HS-27A (cell line): ENCODE measurements at places on chromosomes 12 and 14.

DNA sequence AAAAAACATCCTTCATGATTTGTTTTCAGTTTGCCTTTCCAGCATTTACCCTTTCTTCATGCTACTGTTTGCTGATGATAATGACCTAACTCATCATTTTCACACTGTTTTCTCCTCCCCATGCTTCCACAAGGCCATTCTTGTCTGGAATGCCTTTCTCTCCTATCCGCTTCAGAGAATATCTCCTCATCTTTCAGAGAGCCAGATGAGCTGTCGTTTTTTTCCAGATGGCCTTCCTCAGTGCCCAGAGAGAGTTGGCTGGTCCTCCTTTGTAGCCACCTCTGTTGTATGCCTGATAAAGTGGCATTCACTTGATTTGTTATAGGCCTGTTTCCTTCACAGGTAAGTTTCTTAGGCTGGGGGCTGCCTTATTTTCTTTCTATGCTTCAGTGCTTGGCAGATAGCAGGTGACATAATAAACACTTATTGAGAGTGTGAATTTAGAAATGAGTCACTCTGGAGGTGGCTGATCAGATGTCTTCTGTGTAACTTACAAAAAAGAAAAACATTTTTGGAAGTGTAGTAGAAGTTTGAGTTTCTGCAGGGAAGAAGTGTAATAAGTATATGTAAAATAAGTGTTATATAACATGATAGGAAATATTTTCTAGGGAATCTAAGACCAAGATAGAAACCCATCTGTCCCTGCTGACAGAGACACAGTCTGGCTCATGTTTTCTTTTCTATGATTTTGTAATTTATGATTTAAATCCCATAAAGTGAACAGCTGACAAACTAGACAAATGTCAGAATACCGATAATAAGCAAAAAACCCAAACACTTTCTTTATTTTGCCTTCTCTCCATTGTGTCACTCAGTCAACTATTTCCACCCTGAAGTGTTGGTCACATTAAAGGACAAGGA is 174.5 kb downstream of the DACT1 start:
- no peak for DNase-seq

DNA sequence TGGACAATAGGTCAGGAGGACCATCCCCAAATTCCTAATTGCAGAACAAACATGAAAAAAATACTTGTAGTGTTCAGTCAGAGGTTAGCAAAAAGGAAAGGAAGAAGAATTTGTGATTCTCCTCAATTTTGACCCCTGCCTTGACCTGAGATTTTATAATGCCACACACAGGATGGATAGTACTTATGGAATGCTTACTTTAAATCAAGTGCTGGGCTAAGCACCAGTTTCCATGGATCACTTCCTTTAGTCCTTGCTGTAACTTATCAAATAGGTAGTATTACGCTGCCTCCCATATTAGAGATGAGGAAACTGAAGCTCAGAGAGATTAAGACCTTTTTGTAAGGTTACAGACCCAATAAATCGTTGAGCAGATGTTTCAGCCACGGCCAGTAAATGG is 81.2 kb upstream of the OVCH1 start:
- no peak for DNase-seq

GRCh38 chr12:104583301-104583700 is 126.6 kb downstream of the CHST11 start:
- DNase-seq: no peak

DNA sequence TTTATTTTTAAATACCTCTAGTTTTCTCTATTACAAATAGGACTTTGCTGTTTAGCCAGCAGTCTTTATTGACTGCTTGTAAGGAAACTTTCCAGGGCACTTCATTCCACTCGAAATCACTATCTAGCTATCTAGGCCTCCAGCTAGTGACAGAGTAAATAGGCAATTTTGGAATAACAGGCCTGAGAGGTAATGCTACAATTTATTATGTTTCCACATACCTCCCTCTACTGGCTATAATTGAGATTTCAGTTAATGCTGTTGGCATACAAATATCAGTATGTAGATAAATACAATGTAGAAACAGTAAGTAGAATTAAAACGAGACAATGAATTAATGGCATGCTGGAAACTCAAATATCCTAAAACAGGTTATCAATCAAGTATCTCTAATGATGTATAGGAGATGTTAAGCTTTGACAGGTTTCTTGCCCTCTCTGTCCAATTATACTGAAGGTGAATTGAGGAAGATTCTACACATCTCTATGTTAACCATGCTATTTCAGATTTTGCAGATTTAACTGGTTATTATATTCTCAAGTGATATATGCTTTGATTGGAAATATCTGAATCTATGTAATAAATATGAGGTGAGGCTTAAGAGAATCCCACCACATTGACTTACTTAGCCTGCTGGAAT is 7.2 kb downstream of the DTD2 start:
- no peak for DNase-seq

DNA sequence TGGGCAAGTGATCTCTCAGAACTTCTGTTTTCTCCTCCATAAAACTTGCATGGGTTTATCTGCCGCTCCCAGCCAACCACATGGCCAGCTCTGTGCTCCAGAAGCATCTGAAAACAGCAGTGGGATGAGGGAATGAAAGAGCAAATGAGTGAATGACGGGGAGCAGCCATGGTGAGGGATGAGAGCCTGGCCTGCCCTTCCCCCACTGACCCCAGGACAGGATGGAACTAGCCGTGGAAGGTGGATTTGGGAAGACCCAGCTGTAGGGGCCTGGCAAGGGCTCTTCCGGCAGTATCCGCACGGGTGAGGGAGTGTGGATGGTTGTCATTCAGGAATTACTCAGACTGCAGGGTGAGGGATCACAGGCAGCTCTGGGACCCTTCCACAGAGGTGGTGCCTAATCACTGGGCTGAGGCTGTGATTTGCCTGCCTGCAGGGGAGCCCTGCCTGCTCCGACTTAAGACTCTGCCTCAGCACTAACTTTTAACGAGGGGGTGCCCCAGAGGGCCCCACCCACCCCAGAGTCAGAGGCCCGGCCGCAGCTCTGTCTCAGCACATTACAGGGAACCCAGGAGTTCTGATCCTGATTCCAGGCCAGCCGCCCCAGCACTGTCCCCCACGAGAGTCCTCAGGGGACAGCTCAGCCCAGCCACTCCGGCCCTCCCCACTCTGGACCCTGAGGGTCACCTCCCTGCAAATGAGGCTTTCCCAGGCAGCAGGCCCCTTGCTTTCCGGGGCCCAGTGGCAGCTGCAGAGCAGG is 136.8 kb upstream of the C14orf180 start:
- DNase-seq: no peak

DNA sequence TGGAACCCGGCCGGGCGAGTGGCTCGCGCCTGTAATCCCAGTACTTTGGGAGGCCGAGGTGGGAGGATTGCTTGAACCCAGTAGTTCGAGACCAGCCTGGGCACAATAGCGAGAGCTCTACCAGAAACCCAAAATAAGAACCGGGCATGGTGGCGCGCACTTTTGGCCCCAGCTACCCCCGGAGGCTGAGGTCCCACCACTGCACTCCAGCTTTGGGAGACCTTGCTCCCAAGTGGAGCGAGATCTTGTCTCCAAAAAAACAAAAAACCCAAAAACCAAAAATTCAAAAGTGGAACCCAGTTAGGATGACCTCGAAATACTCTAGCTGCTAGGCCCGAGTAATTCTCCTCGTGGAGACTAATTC is 769 bp upstream of the VTI1B start:
- DNase-seq: no peak

DNA sequence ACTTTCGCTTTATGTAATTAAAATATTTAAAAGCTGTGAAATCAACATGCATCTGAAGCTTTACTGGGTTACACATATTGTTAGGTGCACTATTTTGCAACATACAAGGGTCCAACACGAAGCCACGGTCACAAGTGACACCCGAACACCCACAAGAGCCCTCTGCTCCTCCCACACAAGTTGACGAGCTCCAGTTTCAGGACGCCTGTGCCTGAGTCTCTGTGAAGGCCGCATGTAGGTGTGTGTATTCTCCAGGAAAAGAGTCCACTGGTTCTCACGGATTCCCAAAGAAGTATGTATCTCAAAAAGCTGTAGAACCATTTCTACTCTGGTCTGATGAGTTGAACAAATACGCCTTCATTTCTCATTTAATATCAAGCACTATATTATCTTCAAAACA is 12.0 kb downstream of the SLC15A4 start:
- no peak for DNase-seq

GRCh38 chr12:89873745-89874144 is 165.1 kb upstream of the ATP2B1 start:
- DNase-seq: no peak

DNA sequence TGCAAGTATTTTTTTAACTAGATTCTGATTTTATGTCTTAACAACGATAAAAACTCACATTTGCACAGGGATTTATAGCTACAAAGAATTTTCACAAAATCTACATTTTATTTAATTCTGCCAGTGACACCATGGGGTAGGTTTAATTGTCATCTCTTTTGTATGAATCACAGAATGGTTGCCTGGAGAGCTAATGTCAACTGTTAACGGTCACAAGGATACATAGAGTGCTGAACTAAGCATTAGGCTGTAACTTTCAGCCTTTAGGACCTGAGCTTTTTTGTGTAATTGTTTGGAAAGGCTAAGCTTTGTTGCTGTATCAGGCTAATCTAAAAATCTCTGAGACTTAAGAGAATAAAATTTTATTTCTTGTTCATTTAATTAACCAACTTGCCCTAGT is 465.3 kb upstream of the TBX3 start:
- DNase-seq: no peak

DNA sequence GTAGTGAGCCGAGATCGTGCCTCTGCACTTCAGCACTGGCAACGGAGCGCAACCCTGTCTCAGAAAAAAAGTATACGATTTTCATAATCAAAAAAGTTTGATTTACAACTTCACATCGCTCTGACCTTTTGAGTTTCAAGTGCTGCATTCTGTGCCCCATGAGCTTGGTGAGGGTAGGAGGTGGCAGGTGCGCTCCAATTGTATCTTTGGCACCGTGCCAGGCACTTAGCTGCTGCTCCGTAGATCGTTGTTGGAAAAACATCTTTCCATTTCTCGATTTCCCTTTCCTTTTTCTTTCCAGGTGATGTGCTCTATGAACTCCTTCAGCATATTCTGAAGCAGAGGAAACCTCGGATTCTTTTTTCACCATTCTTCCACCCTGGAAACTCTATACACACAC is 203.7 kb downstream of the ETV6 start:
- DNase-seq: no peak

GRCh38 chr12:93957870-93958269 is 190.5 kb upstream of the PLXNC1 start:
- no peak for DNase-seq

DNA sequence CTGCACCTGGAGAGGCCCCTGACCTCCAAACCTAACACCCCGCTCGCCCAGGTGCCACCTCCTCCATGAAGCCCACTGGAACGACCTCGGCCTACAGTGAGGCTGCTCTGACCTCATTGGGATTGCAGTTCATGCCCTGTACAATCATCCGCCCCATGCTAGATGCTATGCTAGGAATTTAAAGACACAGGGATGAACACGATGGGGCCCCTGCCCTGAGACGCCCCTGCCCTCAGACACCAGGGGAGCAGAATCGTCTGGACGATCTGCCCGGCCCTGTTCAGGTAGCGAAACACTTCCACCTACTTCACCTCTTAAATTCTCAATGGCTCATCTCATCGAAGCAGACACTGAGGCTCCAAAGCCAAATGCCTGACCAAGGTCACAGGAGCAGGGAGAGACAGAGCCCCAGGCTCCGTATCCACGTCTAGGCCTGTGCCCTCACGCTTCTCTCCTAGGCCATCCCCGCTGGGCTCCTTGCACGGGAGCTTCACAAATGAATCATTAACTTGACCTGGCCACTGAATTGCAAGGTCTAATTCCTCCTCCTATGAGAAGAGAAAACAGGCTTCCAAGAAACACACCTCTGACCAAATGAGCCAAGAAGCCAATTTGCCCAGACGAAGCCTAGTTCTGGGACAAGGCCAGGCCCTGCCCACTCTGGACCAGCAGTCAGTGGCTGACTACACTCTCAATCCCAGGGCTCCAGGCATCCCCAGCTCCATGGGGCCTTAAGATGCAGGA is 35.2 kb downstream of the SCARB1 start:
- DNase-seq: peak; percentile 8

GRCh38 chr12:98154850-98155249 is 360.5 kb upstream of the TMPO start:
- DNase-seq: no peak

DNA sequence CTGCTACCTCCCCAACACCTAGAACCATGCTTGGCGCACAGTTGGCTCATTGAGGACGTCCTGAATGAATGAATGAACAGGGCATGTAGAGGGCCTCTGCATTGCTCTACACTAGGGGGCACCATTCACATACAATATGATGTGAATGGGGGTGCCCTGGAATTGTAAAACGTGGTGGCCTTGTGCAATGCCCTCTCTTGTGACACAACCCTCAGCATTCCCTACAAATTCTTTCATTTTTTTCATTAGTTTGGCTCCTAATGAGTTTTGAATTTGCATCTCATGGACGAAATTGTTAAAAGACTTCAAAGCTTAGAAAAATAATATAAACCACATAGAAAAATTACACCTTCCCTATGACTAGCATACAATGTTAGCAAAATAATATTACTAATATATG is 2.3 kb upstream of the DIO2 start:
- DNase-seq: peak; percentile 47

GRCh38 chr14:27392153-27392552 is 794.3 kb upstream of the NOVA1 start:
- DNase-seq: no peak

DNA sequence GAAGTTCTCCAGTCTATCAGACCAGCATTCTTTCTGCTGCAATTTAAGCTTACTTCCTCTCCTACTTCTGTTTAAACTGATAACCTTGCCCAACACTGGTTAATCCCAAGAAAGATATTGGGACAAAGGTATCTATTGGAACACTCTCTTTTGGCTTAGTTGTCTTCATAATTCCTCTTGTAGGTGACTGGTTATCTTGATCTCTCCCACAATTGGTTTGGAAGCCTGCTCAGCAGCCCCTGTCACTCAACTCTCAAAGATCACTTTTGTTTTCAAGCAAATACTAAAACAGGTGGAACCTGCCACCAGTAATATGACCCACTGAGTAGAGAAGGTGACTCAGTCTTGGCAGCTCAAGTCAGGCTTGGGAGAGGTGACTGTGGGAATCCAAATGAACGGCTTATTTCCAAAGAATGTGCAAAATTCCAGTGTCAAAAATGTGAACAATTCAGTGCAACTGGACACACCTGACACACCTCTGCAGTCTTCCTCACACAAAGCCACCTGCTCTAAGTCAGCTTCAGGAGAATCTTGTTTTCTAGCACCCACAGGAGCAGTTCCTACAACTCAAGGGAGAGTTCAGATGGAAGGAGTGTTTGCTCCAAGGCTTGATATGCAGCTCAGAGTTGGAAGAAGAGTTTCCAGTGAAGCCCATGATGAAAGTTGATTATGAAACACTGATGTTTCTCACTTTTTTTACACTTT is 83.2 kb upstream of the SLC38A2 start:
- no peak for DNase-seq

DNA sequence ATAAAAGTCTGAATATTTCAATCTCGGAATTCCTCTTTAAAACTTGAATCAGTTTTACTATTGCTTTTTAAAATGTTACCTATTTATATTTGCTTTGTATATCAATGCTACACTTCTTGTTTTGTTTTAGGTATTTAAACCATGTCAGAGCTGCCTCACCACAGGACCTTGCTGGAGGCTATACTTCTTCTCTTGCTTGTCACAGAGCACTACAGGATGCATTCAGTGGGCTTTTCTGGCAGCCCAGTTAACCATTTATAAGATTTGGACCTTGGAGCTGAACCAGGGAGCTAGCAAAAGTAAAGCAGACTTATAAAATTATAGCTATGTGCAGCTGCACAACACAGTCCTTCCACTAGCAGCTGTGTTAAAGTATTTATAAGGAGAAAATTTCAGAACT is 12.8 kb downstream of the TRMT5 start:
- DNase-seq: no peak

- DNase-seq: no peak
These were observed 20.4 kb upstream of the TSPAN8 start for GRCh38 chr12:71178162-71178561.
